ENCODE measurements at places on chromosomes 6 and 20. TPM values are rescaled to one million over a fixed set of nuclear protein-coding genes. Genes with fewer than 3 reads are reported as not detected.

Gene CGA
- total RNA-seq, result not detected

Gene DUSP15
- total RNA-seq, result 0.77 TPM

Gene WFDC12
- not detected for total RNA-seq

GRCh38 chr6:6750594-6751265 lies 162.2 kb downstream of the LY86 start:
- peak; percentile 47 for DNase-seq

DNA sequence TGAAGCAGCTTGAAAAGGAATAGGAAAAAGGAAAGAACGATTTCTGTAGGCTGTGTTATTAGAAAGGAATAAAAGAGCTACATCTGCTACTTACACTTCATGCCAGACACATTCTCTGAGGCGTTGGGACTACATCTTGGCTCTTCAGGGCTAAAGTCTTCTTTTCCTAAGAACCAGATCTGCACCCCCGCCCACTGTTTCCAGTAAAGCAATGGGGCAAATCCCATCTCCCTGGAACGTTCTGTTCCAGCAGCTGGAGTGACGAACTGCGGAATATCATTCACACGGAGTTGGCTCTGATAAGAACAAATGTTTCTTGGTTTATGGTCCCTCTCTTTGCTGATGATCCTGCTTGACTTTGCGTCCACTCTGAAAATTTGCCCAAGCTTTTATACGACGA lies 26.9 kb downstream of the FAM50B start:
- peak; percentile 77 for DNase-seq

DNA sequence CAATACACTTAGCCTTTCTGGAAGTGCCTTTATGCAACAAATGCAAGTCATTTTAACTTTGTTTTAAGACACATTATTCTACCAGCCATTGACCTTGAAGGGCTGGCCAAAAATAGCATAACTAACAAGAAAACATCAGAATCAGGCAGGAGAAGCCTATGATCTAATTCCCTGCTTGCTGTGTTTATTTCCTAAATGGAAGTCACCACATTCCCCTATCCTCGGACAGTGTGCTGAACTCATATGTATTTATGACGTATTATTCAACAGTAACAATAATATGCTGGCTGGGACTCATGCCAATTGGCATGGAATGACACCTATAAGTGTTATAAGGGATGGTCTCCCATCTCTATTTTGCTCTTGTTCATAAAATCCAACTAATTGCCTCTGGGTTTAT lies 140.7 kb downstream of the MAP3K7 start:
- DNase-seq, result no peak

DNA sequence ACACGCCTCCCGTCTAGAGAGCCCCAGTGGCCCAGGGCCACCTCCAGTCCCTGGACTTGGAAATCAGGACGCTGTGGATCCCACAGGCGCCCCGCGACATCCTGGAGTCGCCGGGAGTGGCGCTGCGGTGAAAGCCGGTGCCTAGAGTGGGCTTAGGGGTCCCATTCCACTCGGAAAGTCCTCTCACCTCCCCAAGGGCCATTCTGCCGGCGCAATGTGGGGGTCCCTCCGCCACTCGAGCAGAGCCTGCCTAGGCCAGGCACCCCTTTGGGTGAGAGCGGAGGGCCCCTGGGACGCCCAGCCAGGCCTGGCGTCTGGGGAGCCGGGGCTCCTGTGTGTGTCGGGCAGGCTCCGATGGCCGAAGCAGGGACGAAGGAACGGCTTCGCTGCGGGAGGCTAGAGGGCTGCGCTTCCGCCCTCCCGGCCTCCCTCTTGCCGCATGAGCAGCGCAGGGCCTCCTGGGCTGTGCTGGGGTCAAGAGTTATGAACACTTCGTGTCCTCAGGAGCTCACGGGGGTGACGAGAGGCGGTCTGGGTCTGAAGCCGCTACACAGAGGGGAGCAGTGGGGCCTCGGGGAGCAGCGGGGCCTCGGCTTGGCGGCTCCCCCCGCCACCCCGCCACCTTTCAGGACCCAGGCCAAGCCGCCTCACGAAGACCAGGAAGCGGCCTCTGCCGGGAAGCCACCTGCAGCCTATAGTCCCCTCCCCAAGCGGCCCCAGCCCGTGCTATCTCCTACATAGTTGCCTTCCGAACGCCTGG lies 13.6 kb downstream of the POU3F2 start:
- DNase-seq, result no peak

GRCh38 chr6:163941624-163941976 lies 527.1 kb downstream of the QKI start:
- no peak for DNase-seq
